ENCODE measurements at places on chromosomes 2 and 18.

DNA sequence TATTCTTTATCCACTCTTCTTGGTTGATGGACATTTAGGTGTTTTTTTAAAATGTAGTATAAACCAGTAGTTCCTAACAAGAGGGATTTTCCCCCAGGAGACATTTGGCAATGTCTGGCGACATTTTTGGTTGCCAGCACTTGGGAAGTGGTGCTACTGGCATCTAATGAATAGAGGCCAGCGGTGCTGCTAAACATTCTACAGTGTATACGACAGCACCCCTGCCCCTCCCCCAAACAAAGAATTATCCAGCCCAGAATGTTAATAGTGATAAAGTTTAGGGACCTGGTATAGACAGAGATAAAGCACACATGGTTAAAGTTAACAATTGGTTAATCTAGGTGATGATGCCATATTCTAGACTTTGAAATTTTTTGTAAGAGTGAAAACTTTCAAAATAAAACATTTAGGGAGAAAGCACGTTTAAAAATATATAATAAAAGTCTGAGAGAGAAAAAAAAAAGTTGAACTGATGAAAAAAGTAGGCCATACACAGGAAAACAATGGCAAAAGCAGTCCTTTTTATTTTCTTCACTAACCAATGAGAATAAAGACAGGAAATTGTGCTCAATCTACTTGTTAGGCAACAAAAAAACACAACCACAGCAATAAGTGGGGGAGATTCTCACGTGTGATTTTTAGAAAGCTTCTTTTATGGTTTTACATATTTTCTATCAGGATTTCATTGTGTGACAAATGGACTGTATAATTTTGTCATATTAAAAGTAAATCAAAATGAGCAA lies 14.8 kb downstream of the FBXO48 start:
- no peak for DNase-seq

DNA sequence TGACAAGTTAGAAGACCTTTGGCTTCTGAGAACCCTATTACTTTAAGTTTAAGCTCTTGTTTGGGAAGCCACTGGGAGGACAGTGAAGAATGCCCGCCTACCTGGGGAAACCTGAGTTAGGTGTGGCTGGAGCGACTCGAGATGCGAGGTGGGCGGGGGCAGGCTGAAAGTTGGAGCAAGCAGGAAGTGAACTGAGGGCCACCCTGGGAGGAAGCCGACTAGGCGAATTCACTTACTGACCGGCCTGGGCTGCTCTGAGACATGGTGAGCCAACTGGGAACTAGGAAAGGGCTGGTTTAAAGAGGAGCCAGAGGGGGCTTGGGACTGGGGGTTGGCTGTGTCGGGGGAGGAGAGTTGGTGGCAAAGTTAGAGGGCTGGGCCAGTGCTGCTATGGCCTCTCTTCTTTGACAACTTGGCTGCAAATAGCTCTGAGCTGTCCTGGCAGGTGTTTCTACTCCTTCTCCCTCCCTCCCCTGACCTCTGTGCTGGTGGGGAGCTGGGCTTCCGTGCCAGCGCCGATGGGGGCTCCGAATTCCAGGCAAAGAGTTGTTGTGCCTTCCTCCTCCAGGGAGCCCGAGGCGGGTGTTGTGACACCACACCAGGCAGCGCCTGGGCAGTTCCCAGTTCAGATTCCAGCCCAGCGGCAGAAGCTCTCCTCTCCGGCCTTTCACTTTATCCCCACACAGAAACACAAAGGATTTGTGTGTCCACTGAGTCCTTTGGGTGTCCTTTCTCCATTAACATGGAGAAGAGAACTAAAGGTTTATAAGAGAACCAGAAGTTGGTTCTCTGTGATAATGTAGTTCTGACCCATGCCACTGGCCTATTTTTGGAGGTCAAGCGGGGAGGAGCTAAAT lies at the start of gene VAMP8:
Gene VAMP8 (plus strand): TSS at position 201 of the 857 bp plus-strand sequence. CDS start 61 bp downstream, at position 262.
- no peak for DNase-seq

DNA sequence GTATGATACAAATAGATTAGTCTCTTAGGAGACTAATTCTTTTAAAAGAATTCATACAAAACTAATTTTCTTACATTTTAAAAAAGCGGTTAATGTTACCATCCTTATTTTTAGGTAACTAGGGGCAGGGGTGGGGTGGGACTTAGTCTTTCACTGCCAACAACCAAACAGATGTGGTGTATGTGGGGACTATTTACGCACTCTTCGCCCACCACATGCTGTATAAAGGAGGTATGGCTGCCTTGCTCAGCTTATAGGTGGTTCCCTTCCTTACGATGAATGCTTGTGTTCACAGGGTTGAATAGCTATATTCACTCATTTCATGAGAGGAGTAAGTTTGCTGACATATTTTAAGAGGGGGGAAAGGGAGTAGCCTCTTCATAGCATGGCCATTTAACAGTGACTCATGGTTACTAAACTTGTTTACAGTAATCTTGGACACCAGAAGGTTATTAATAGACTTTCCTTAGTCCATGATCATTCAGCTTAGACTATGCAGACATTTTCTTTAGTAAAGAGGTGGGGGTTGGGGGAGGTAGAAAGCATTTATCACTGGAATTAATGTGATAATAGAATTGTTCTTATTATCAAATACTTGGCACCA lies 61.8 kb downstream of the CAB39 start:
- DNase-seq: no peak

- no peak for DNase-seq
Observed at GRCh38 chr18:41932899-41933298, 22.1 kb upstream of the PIK3C3 start.

DNA sequence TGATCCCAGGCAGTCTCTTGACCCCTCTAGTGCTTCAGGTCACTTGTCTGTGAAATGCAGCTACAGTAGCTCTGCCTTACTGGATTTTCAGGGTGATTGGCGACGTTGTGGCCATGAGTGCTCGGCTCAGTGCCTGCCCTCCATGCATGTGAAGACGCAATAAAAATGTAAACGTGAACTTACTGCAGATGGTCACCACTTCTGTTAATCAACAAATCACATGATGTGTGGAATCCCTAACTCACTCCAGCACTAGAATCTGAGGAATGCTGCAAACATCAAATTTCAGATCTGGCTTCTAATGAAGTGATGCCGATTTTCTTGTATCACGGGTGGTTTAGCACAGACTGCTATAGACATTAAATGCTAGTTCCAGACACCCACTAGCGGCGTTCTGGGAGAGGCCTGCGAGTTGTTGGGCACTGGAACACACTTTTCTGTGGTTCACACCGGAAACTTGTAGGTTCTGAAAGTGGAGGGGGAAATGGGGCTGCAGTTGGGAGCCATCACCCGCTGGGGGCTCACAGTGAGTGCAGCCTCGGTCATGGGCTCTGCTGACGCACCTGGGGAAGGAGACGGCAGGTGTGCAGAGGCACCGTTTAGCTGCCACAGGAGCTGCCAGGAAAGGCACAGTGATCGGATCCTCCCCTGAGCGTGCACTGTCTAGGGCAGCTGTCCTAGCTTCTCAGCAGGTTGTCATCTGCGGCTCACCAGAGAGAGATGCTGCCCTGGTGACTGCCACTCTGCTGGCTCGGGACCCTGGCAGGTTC lies 6.5 kb downstream of the CNDP1 start:
- DNase-seq: no peak

GRCh38 chr18:39622431-39622830 lies 2056.8 kb upstream of the CELF4 start:
- DNase-seq: no peak

DNA sequence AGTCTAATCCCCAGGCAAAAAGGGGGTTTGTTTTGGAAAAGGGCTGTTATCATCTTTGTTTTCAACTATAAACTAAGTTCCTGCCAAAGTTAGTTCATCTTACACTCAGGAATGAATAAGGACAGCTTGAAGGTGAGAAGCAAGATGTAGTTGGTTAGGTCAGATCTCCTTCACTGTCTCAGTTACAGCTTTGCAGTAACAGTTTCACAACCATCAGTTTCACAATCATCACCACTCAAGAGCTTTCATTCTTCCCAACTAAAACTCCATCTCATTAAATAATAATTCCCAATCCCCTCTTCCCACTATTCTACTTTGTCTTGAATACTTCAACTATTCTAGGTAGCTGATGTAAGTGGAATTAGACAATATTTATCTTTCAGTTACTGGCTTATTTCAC lies 200.9 kb downstream of the NYAP2 start:
- DNase-seq: no peak

DNA sequence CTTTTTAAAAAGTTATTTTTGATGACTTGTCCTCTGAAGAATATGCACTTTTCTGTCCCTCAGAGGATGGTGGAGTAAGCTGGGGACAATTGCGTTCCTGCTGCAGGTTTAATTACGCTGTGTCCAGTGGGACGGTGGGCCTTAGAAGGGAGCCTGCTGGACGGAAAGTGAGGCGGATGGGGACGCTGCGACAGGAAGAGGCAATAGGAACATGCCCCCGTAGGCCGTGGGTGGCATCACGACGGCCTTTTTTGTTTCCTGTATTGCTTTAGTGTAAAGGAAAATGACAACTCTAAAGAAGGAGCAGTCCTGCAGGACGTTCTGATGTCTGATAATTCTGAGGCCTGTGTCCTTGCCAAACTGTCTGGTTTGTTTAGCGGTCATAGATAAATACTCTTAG lies 121.6 kb downstream of the NFATC1 start:
- DNase-seq: no peak

DNA sequence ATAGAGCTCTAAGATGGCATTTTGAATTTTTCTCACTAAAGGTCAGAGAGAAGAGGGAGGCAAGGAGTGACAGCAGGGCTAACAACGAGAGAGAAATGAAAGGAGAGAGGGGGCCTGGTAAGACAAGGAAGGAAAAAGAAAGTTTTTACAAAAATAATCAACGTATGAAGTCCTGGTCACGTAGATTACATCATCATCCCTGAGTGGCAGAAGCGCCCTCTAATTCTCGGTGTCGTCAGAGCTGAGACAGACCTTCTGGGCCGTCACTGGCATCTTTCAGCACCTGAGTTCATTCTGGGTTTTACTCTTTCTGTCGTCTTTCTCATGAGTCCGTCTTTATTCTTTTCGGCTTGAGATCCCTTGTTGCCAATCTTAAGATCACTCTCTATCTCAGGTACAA lies 329.8 kb downstream of the ALK start:
- no peak for DNase-seq

DNA sequence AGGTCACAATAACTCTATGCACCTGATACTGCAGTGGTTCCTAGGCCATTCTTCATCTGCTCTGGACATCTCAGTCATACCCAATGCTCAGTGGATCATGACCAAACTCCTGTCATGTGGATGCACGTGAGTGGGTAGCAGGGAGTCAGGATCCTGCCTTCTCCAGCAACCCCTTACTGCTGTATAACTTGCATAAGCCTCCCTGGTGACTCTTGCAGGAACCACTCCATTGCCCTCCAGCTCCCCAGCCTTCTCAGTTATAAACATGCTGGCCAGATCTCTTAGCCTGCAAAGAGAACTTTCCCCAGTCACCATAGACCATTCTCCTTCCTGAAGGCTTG lies 98.6 kb upstream of the ZNF397 start:
- no peak for DNase-seq

DNA sequence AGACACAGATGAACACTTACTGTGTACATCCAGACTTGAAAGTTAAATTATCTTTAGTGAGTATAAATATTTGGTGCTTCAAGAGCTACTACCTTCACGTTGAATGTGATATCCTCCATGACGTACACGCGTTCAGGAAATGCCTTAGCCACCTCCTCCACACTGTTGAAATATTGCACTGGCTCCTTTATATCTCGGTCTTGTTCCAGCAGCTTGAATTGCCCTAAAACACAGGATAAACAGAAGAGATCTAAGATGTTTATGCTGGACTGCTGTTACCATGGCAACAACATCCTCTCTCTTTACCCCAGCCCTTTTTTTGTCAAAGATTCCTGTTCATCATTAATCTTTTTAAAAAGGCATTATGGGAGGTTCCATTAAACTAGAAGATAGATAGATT lies 120.3 kb downstream of the MEP1B start:
- DNase-seq: no peak

GRCh38 chr2:127661949-127662510 lies 13.3 kb downstream of the LIMS2 start:
- no peak for DNase-seq

- DNase-seq: no peak
Observed at GRCh38 chr2:27070653-27071276, 689 bp downstream of the OST4 start.

GRCh38 chr2:3365219-3365618 lies 12.4 kb downstream of the EIPR1 start:
- no peak for DNase-seq

DNA sequence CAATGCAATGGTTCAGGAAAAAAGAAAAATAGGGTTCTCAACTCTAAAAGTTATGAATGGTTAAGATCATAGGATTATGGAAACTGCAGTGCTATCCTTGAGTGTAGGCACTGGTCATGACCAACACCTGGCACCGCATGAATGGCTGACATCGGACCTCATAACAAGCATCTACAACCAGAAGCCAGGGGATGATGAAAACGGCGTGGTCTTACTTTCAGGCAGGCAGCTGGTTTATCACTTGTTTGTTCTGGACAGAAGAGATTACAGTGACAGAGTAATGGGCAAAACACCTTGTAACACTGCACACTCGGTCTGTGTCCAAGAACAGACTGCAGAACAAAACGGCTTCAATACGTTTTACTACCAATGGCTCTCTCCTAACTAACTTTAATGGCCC lies 132.8 kb downstream of the STK39 start:
- no peak for DNase-seq

DNA sequence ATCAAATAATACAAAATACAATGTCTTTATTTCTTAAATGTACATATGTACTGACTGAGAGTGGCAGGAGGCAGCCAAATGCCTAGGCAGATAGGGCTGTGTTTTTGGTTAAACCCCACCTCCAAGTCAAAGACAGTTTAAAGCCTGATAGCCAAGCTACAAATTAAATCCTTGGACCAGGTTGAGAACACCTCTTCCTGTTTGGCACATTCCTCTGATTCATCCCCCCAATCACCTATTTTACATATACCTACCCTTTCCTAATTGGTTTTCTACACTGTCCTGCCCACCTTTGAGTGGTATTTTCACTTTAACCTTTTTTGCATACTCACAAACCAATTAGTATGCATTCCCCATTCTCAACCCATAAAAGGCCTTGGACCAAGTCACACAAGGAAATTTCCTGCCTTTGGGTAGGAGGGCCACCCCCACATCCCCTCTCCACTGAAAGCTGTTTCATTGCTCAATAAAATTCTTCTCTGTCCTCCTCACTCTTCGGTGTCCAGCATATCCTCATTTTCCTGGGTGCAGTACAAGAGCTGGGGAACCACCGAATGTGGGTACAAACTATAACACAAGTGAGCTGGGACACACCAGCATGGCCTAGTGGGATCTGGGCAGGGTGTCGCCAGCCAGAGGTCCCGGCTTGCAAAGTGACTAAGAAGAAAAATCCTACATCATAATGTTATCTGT lies 149.1 kb downstream of the UBE2E3 start:
- DNase-seq: no peak

DNA sequence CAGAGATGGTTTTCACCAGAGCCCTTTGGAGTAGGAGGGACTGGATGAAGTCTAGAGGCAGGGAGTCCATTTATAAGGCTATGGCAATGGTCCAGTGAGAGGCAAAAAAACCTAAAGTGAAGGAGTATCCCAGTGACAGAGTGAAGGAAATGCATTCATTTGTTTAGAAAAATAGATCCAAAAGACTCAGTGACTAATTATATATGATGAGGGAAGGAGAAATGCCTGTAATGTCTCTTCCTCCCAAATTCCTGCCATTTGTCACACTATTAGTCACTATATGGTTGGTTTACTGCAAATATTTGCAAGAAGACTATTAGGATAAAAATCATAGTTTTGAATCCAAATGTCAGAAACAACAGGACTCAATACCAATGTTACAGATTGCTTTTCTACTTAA lies 104.2 kb downstream of the ZNF521 start:
- no peak for DNase-seq

GRCh38 chr2:239814116-239814860 lies 210.9 kb downstream of the NDUFA10 start:
- no peak for DNase-seq

GRCh38 chr2:149877913-149878312 lies 290.3 kb upstream of the MMADHC start:
- no peak for DNase-seq

Measured in progenitor cell of endocrine pancreas (in vitro differentiated cells).